ENCODE measurements at places on chromosomes 3 and 15.

- no peak for DNase-seq
These were observed 222.8 kb upstream of the TBL1XR1 start for GRCh38 chr3:177419904-177420601.

DNA sequence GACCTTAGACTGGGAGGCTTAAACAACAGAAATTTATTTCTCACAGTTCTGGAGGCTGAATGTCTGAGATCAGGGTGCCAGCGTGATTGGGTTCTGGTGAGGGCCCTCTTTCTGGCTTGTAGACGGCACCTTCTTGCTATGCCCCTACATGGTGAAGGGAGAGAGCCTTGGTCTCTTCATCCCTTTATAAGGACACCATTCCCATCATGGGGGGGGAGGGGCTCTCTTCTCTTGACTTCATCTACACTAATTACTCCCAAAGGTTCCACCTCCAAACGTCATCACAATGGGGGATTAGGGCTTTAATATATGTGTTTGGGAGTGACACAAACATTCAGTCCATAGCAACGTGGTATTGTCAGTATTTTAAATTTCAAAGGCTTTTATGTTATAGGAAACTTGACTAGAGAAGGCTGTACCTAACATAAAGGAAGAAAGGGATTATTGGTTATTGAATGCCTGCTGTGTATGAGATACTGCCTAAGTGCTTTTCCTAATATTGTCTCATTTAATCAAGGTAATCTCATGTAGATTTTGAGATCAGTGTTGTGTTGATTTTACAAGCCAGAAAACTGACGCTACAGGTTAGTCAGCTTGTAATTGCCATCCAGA, 20.9 kb downstream of the SYN2 start:
- DNase-seq, result no peak

- DNase-seq, result no peak
These were observed 38.5 kb downstream of the DNAJB8 start for GRCh38 chr3:128427872-128428822.

DNA sequence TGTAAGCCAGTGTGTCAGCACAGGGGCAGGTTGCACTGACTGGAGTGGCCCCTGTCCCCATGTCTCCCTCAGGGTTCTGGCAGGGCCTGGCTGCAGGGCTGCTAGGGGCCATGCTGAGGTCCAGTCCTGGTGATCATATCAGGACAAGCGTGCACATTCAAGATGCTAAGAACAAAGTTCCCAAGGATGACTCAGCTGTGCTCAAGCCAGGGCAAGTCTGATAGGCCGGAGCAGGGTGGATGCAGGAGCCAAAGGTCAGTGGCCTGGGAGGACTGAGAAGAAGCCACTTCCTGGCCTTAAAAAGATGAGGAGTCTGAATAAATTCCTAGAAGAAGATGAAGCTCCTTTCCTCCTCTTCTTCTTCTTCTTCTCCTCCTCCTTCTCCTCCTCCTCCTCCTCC, 353.2 kb downstream of the AGBL1 start:
- no peak for DNase-seq

GRCh38 chr15:88636050-88636449, 2.8 kb upstream of the ISG20 start:
- no peak for DNase-seq

- no peak for DNase-seq
These were observed 72.3 kb upstream of the THBS1 start for GRCh38 chr15:39508536-39508935.

DNA sequence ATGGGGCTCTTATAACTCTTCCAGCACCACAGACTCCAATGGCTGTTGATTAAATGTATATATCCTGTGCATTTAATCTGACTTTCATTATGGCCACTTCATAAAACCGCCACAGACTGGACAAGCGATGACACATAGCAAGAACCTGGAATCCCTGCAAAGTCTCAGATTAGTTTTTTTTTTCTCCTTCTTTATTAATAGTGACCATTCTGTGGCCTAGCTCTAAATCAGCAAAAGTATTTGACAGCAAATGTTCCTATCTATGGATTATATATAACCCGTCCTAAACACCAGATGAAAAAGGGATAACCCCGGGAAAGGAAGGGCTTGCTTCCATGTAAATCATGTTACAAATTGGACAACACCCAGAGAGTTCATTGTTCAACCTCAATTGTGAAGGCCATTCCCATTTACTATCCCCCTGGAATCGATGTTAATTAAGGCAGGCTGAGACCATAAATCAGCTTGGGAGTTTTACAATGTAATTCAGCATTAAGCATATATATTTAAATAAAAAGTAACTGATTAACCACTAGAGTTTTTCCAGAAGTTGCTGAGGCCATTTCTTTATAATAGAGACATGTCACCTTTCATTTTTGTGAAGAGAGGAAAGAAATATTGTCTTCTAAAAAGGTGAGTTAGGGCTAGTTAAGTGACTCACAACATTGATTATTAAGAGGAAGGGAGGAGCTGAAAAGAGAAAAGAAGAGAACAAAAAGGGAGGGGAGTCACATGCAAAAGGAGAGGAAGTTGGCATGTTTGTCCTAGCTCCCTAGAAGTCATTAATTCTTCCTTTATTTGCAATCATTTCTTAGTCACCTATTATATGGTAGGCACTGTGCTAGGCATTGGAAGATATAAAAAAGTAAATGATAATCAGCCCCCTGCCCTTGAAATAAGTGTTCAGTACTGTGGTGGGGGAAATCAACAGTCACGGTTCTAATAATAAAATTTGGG, 26.2 kb downstream of the ALDH1A2 start:
- no peak for DNase-seq

DNA sequence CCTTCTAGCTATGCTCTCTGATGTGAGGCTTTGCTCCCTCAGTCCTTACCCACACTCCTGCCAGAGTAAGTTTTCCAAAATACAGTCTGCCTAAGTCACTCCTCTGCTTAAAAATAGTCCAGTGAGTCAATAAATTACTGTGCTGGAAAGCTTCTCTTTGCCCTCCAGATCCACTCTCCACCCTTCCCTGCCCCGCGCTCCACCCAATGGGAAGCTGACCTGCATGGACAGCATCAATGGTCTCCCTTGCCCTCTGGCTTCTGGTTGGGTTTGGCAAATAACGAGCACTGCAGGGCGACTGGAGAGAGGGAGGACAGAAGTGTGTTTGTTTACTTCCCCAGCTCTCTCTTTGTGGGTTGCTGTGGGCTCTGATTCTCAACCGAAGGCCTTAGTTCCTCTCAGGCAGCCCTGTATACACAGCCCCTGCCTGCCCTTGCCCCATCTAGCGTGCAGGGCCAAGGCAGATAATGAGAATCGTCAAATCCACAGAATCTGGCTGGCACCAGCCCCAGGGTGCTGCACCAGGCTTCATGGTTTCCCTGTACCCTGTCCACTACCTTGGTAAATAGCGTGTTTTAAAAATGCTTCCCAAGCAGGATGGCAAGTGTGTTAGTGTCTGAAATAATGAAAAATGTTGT, 110.4 kb downstream of the ADAMTSL3 start:
- DNase-seq, result no peak

DNA sequence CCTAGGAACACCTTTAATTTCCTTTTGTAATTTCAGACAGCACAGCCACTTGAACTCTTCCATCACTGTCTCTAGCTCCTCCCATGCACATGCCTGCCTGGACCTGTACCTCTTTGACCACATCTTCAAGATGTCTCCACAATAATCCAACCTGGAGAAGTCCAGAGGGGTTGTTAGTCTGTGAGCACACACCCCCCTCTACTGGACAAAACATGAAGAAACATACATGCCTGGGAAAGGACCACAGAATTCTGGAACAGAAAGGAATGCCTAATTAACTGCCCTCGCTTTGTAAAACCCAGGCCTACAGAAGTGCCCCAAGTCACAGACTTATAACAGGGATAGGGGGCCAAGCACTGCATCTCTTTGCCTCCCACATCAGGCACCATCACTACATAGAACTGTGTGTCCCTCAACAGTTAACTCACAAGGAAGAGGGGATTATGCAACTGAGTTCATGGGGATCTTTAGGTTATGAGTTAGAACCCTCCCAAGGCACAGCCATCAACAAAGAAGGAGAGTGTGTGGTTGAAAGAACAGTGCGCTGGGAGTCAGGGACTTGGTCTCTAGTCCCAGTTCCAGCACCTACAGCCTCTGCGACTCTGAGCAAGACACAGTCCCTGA, 61.7 kb downstream of the FMN1 start:
- DNase-seq, result peak; percentile 60
